ENCODE measurements at places on chromosomes 6 and 20.

DNA sequence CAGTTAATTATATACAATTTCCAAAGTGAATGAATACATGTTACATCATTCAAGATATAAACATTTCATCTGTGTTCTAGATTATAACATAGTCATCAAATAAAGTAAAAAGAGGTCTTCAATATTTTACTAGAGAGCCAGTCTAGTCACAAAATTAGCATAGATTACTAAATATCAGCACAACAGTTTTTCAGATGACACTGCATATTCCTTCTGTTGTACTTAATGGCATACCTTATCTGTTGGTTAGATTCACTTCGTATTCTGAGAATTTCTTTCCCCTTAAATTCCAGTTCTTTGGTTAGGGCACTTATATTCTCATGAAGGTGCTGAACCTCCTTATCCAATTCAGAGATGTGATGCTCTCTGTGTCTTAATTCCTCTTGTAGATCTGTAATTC lies 39.8 kb upstream of the MCM9 start:
- no peaks in the 10 kb centered on the region for H3K4me1 ChIP-seq
- H3K27ac ChIP-seq: no peak overlapping the region
- H3K4me3 ChIP-seq: no peak overlapping the region
- no peak for DNase-seq
- peaks cover 4% of the 10 kb centered on the region for H3K36me3 ChIP-seq
- no peaks in the 10 kb centered on the region for H3K27me3 ChIP-seq

DNA sequence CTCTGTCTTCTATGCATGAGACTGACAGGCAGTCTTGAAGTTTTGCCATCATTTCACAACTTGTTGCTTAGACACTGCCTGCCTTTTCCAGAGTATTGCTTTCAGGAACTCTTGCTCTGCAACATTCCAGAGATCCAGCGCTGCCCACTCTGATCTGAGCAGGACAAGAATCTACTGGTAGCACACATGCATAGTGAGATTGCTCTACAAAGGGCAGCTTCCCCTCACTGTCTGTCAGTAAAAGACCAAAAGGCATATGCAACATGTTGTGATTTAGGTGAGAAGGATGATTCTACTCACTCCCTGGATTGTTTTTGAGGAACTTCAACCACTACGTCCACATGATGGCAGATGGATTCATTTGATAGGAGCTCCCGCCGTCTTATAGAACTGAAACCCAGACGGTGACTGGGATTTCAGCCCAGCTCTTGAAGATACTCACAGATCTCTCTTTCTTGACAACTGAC lies 259.1 kb downstream of the ARID1B start:
- peaks cover 3% of the 10 kb centered on the region for H3K36me3 ChIP-seq
- no peak for DNase-seq
- no peak overlapping the region for H3K27ac ChIP-seq
- H3K4me1 ChIP-seq: peaks cover 11% of the 10 kb centered on the region

GRCh38 chr6:105907991-105908390 lies 178.1 kb upstream of the PRDM1 start:
- H3K4me3 ChIP-seq: no peak overlapping the region
- no peak for DNase-seq
- H3K27me3 ChIP-seq: no peaks in the 10 kb centered on the region
- H3K4me1 ChIP-seq: no peaks in the 10 kb centered on the region
- no peak overlapping the region for H3K27ac ChIP-seq

DNA sequence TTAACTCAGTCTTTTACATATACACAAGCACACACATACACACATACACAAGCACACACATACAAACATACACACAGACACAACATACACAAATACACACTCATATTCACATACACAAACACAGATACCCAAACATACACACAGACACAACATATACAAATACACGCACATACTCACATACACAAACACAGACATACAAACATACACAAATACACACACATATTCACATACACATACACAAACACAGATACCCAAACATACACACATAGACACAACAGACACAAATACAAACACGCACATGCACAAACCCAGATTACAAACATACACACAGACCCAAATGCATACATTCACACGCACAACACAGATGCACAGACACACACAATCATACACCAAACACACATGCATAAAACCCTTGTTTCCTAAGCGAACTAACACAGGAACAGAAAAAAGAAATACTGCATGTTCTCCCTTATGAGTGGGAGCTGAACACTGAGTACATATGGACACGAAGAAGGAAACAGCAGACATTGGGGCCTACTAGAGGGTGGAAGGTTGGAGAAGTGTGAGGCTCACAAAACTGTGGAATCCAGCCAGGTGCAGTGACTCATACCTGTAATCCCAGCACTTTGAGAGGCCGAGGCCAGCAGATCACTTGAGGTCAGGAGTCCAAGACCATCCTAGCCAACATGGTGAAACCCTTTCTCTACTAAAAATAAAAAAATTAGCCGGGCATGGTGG lies 34.2 kb downstream of the PIM1 start:
- DNase-seq: no peak
- no peak overlapping the region for H3K27ac ChIP-seq
- H3K36me3 ChIP-seq: no peaks in the 10 kb centered on the region
- H3K27me3 ChIP-seq: no peaks in the 10 kb centered on the region
- H3K4me1 ChIP-seq: no peaks in the 10 kb centered on the region

GRCh38 chr20:37233548-37234253 lies 27.9 kb downstream of the GHRH start:
- H3K27me3 ChIP-seq: no peaks in the 10 kb centered on the region
- no peak overlapping the region for H3K27ac ChIP-seq
- no peak for DNase-seq
- no peak overlapping the region for H3K4me3 ChIP-seq
- peaks cover 81% of the 10 kb centered on the region for H3K36me3 ChIP-seq

DNA sequence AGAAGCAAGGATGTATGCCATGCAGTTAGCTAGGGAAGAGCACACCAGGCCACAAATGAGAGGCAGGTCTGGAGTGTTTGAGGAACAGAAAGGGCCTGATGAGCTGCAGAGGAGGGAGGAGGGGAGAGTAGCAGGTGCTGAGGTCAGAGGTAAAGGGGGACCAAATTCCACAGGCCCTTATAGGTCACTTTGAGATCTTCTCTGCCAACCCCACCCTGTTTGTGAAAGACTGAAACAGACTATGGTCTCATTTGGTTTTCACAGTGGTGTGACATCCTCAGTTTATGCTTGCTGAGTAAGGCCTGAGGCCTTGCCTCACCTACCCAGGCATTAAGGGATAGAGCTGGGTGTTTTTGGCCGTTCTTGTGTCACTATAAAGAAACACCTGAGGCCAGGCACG lies 187.7 kb upstream of the MYLIP start:
- no peak overlapping the region for H3K4me3 ChIP-seq
- no peaks in the 10 kb centered on the region for H3K4me1 ChIP-seq
- no peak for DNase-seq
- H3K36me3 ChIP-seq: no peaks in the 10 kb centered on the region

GRCh38 chr20:4922186-4922585 lies 79.1 kb downstream of the SLC23A2 start:
- H3K36me3 ChIP-seq: no peaks in the 10 kb centered on the region

DNA sequence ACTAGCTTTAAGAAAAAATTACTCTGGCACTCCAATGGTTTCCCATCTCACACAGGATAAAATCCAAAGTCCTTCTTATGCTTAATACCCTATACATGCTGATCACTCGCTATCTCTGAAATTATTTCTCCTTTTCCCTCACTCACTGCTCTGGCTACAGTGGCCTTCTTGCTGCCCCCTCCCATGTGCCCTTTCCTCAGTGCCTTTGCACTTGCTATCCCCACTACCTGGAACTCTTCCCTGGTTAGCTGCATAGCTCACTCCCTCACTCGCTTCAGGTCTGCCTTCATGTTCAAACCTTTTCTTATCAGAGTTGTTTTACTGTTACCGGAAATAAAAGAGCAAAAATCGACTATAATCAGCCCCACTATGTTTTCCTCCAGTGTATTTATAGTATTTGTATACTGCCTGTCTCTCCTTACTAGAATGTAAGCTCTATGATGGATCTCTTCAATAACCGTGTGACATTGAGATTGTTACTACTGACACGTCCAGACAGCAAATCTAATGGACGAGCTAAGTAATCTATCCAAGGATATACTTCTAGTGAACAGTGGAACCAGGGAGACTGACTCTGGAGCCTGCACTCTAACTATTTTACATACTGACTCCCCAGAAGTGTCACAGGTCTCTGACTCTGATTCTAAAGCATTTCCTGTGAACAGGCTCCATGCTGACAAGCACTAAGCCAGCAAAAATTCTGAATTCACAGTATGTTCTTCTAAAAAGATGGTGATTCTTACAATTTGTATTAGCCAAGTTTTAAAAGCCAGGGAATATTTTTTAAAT lies 25.1 kb downstream of the FKBP5 start:
- no peaks in the 10 kb centered on the region for H3K27me3 ChIP-seq
- H3K27ac ChIP-seq: peak overlapping the region; percentile 78
- no peaks in the 10 kb centered on the region for H3K4me1 ChIP-seq
- DNase-seq: no peak
- no peaks in the 10 kb centered on the region for H3K36me3 ChIP-seq

- H3K4me1 ChIP-seq: no peaks in the 10 kb centered on the region
- H3K27me3 ChIP-seq: peaks cover 13% of the 10 kb centered on the region
- H3K36me3 ChIP-seq: no peaks in the 10 kb centered on the region
- H3K4me3 ChIP-seq: no peak overlapping the region
- DNase-seq: no peak
These were observed 3.8 kb upstream of the WFDC12 start for GRCh38 chr20:45128099-45128498.

DNA sequence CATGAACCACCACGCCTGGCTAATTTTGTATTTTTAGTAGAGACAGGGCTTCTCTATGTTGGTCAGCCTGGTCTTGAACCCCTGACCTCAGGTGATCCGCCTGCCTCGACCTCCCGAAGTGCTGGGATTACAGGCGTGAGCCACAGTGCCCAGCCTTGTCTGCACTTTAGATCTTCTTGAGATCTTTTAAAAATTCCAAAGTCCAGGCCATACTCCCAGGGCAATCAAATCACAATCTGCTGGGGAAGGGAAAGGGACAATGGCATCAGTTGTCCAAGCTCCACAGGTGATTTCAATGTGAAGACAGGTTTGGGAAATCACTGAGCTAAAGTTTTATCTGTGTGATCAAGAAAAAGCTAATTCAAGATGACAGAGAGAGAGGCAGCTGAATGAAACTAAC lies 16.9 kb downstream of the NCOA6 start:
- H3K4me1 ChIP-seq: no peaks in the 10 kb centered on the region
- no peaks in the 10 kb centered on the region for H3K36me3 ChIP-seq
- no peak for DNase-seq

DNA sequence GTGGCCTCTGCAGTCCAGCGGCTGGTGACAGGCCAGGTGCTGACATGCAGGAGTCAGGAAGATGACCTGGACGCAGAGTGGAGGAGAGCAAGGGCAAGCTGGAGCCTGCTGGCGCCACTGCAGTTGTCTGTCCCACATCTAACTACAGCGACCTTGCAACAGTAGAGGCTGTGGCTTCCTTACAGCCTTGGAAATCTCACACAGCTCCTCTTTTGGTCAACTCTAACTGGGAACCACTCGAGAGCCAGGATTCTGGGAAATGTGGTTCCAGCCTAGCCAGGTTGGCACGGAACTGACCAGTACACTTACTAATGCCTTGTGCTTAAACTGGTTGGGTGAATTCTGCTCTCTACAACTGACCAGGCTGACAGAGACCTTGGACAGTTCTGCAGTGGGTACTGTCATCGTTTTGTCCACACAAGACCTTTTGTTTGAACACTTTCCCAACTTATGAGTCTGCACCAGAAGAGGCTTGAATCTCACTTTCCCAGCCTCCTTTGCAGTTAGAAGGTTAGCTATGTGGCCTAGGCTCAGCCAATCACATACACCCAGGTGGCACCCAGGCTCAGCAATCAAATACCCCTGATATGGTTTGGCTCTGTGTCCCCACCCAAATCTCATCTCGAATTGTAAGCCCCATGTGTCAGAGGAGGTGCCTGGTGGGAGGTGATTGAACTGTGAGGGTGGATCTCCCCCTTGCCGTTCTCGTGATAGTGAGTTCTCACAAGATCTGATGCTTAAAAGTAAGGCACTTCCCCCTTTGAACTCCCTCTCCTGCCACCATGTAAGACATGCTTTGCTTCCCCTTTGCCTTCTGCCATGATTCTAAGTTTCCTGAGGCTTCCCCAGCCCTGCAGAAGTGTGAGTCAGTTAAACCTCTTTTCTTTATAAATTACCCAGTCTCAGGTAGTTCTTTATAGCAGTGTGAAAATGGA lies 153.5 kb downstream of the ZMYND8 start:
- DNase-seq: no peak
- no peaks in the 10 kb centered on the region for H3K36me3 ChIP-seq
- no peak overlapping the region for H3K4me3 ChIP-seq
- H3K27ac ChIP-seq: no peak overlapping the region

GRCh38 chr20:17403461-17403860 lies 127.7 kb downstream of the BFSP1 start:
- no peak overlapping the region for H3K4me3 ChIP-seq
- DNase-seq: no peak
- H3K27ac ChIP-seq: no peak overlapping the region
- no peaks in the 10 kb centered on the region for H3K4me1 ChIP-seq
- H3K36me3 ChIP-seq: no peaks in the 10 kb centered on the region
- H3K27me3 ChIP-seq: no peaks in the 10 kb centered on the region
